Stimulated activated CD4-positive, alpha-beta T cell treated with anti-CD3 and anti-CD28 coated beads, Interleukin-4, amount 100 ng/mL, for 24 hours (primary cell): ENCODE measurements at places on chromosomes 13 and 19.

- DNase-seq, result no peak
These were observed 34.9 kb downstream of the AP1M1 start for GRCh38 chr19:16232568-16232967.

DNA sequence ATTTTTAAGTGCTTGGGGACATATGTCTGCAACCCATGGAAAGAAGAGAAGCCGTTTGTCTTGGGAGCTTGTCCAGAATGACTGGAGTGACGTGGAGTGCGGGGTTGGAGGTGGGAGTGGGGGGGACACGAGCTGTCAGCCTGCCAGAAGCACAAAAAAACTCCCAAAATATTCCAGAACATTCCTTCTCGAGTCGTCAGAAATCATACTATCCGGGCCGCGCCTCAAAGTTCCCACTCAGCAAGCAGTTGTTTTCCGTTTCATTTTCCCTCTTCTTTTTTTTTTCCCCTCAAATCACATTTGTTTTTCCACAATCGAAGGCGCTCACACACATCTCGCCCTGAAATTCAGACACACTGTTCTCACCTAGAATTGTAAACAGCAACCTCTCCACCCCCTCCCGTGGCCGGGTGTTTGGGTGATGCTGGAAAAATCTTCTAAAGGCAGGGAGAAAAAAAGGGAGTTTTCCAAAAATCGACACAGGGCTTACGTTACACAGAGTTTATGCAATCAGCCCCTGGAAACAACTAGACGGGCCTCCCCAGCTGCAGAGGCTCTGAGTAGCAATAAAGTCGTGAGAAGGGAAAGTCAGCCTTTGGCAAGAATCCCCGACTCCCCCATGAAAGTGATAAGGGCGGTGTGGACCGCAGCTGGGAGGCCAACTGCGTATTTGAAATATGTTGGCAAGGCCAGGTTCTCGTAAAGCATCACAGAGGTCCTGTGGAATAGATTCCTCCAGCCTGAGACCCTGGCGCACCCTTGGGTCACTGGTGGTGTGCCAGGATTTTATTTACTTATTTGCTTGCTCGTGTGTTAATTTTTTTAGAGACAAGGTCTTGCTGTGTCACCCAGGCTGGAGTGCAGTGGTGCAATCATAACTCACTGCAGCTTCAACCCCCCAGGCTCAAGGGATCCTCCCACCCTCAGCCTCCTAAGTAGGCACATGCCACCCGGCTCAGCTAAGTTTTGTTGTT lies 31.2 kb upstream of the KLF2 start:
- no peak for DNase-seq

DNA sequence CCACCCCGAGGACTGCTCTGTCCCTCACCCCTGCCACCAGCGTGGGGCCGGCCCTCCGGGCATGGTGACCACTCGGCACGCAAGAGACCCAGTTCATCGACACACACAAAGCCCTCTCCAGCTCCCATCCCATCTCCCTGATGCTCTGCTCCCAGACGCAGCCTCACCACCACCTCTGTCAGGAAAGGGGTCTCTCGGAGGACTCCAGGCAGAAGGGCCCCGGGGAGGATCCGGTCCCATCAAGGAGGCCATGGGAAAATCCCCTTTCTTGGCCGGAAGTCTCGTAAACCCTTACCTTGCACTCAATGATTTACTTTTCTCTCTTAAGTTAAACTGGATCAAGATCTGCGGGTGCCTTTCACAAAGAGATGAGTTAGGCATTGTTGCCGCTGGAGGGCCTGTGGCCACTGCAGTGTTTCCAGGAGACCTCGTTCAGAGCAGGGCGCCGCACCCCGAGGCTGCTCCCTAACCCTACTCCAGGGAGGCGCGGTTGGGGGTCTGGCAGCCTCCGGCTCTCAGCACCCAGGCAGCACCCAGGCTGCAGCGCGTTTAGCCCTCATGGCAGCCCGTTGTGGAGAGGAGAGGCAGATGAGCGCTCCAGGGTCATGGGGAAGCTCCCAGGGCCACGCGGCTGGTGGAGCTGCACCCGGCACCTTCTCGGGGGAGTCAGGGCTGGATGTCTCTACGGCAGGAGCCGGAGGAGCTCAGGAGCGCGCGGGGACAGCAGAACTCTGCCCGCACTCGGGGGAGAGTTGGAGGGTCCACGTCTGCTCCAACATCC lies 31.0 kb downstream of the C2CD4C start:
- DNase-seq, result no peak

DNA sequence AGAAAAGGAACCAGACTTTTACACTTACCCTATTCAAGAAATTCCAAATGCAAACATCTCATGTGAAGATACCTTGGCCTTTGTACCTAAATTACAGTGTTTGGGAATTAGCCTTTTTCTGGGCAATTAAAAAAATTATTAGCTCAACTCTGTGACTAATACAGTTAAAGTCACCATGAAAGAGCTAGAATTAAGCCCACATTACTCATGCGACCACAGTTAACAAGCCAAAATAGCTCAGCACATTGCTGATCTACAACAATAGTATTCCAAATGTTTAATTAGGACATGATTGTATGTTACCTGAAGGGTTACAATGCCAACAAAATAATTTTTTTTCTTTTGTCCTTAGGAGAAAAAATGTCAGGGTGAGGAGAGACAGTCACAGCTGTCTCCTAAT lies 263.6 kb upstream of the GPC6 start:
- no peak for DNase-seq

- DNase-seq, result no peak
These were observed 26.1 kb downstream of the ATP11A start for GRCh38 chr13:112715715-112716460.

GRCh38 chr19:13150931-13151604 lies 857 bp downstream of the IER2 start:
- DNase-seq, result peak; percentile 27

DNA sequence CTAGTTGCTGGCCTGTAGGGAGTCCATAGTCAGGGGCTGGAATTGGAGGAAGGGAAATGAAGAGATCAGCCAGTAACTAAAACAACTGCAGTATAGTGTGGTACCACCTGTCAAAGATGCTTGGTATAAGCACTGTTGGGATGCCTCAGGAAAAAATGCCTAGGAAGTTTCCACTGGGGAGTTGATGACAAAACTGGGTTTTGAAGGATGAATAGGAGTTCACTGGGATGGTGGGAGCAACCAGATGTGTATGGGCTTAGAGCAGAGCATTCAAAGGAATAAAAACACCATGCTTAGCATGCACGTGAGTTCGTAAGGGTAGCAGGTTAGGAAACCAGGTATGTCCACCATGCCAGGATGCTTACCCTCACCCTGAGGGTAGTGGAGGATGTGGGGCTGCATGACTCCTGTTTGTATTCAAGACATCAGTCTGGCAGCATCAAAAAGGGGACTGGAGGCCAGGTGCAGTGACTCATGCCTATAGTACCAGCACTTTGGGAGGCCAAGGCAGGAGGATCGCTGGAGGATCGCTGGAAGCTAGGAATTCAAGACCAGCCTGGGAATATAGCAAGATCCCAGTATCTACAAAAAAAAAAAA lies 7.1 kb downstream of the CATSPERD start:
- no peak for DNase-seq

DNA sequence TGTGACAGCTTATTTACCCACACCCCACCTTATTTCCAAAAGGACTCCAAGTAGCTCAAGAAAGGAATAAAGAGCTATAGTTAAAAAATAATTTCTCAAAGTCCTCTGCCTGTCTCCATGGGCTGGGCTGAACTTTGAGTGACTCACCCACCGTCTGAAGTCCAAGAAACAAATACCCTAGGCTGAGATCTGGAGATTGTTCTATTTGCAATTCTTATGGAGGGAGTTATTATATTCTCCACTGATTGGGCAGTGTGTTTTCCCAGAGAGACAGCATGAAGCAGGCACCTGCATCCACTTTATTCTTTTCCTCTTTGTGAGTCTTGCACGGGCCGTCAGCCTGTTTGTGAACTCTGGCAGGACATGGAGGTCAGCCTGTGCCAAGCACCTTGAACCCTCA lies 63.2 kb downstream of the SHISA2 start:
- no peak for DNase-seq

GRCh38 chr13:112777637-112778406 lies 88.0 kb downstream of the ATP11A start:
- no peak for DNase-seq

DNA sequence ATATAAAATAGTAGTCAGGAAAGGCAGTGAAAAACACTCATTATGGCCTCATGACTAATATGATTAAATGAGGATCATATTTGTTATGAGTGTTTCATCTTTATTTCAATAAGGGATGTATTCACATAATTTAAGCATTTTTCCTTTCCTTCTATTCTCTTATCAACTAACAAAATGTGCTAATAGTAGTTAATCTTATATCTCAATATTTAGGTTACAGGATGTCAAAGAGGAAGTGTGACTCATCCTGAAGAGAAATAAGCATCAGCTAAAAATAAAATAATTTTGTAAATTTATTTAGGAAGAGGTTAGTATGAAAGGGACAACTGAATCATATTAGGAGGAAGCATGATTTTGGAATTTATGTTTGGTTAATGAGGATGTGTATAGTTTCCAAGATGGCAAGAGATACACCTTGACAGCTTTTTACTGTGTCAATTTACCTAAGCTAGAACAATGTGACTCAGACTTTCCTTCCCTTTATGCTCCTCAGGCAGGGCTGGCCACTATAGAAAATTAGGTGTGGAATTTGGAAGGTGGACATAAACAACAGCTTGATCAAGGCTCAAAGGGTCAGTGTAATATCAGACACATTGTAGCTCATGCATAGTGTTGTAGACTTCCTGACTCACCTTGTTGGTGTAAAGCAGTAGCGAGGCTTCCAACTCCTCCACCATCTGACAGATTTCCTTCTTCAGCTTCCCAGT lies 172.7 kb downstream of the SLITRK1 start:
- DNase-seq, result no peak

GRCh38 chr13:112601371-112601770 lies 13.4 kb upstream of the TUBGCP3 start:
- DNase-seq, result no peak
